Foreskin keratinocyte (primary cell): ENCODE measurements at places on chromosomes 4 and X. TPM values are rescaled to one million over a fixed set of nuclear protein-coding genes. Genes with fewer than 3 reads are reported as not detected.

The KCNIP4 gene
- not detected in 2 replicates for polyA plus RNA-seq

The CCDC160 gene
- not detected in 2 replicates for polyA plus RNA-seq

The CRMP1 gene
- polyA plus RNA-seq, result not detected in 2 replicates

The FAM47A gene
- not detected in 2 replicates for polyA plus RNA-seq

The ALAS2 gene
- not detected in 2 replicates for polyA plus RNA-seq

The SHROOM2 gene
- polyA plus RNA-seq, result 2.5 and 3.2 TPM in 2 replicates

The GLOD5 gene
- not detected in 2 replicates for polyA plus RNA-seq

The GRIPAP1 gene
- polyA plus RNA-seq, result 13.7 and 13.8 TPM in 2 replicates

The TBX22 gene
- polyA plus RNA-seq, result not detected in 2 replicates

The HSFX2 gene
- polyA plus RNA-seq, result 0.12 and 0.54 TPM in 2 replicates

The BLOC1S4 gene
- polyA plus RNA-seq, result 11.5 and 12.4 TPM in 2 replicates

The MAGEA11 gene
- polyA plus RNA-seq, result not detected in 2 replicates

The SASH3 gene
- polyA plus RNA-seq, result not detected in 2 replicates

DNA sequence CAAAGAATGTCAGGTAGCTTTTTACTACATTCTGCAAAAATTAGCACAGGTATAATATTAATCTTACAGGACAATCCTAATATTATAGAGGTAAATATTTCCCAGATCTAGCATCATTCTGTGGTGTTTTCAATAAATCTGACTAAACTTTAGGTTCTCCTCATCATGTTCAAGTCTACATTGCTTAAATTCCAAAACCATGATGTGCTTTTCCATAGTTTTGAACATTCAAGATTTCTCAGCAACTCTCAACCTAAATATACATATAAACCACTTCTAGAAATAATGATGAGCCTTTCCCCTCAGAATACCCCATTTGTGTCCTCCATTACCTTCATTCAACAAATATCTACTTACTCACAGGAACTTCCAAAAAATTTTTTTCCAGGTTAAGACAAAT lies 23.1 kb downstream of the EIF4E start:
- DNase-seq, result no peak

- DNase-seq, result peak; percentile 18
Observed at GRCh38 chrX:26253526-26253925, 37.6 kb downstream of the MAGEB5 start.

- DNase-seq, result peak; percentile 9
Observed at GRCh38 chr4:189090174-189090814, 850.4 kb upstream of the FRG1 start.

GRCh38 chr4:82839624-82840023 lies 41.0 kb upstream of the SCD5 start:
- DNase-seq, result no peak

DNA sequence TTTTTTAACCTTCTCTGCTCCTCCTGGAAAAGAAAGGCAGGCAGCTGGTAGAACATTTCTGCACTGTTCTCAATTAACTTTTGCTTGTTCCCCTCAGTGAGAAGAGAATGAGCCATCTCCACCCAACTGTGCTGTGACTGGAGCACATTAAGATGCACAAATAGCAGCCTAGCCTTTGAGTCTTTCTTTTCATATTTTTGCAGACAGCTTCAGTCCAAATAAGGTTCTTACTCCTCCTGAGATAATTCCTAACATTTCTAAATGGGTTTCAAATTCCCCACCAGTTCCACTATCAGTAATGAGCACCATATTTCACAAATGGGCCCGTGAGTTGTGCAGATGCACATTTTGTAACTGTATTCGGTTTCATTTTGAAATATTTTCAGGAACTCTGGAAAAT lies 118.6 kb downstream of the SPCS3 start:
- no peak for DNase-seq

- peak; percentile 59 for DNase-seq
Observed at GRCh38 chr4:129839687-129840086, 743.7 kb downstream of the C4orf33 start.

DNA sequence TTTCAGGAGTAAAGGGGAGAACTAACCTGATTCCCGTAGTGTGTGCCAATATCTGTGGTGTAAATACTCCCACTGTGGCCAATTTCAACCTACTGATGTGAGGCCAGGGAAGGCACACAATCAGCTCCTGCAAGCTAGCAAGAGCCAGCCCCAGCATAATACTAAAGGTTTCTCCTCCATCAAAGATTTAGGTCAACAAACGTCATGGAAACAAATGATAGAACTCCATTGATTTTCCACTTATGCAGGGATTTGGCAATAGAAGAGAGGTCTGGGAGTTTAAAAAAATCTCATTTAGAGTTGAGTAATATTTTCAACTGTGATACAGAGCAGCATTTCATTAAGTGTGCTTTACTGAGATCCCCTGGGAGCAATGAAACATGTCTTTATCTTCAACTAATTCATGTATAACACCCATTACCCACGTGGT lies 15.8 kb upstream of the VEGFD start:
- DNase-seq, result no peak

GRCh38 chr4:174036576-174036975 lies 246.9 kb downstream of the FBXO8 start:
- DNase-seq, result no peak

GRCh38 chr4:13985837-13986236 lies 358.3 kb upstream of the BOD1L1 start:
- DNase-seq, result no peak

DNA sequence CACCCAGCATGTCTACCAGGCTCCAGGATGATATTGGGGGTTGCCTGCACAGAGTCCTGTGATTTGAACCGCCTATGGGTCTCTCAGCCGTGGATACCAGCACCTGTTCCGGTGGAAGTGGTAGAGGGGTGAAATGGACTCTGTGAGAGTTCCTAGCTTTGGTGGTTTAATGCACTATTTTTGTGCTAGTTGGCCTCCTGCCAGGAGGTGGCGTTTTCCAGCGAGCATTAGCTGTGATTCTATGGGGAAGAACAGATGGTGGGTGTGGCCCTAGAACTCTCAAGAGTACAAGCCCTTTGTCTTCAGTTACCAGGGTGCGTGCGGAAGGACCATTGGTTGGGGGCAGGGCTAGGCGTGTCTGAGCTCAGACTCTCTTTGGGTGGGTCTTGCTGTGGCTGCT lies 316.9 kb upstream of the AMOT start:
- DNase-seq, result no peak

- no peak for DNase-seq
Observed at GRCh38 chr4:189445613-189446012, 495.1 kb upstream of the FRG1 start.

DNA sequence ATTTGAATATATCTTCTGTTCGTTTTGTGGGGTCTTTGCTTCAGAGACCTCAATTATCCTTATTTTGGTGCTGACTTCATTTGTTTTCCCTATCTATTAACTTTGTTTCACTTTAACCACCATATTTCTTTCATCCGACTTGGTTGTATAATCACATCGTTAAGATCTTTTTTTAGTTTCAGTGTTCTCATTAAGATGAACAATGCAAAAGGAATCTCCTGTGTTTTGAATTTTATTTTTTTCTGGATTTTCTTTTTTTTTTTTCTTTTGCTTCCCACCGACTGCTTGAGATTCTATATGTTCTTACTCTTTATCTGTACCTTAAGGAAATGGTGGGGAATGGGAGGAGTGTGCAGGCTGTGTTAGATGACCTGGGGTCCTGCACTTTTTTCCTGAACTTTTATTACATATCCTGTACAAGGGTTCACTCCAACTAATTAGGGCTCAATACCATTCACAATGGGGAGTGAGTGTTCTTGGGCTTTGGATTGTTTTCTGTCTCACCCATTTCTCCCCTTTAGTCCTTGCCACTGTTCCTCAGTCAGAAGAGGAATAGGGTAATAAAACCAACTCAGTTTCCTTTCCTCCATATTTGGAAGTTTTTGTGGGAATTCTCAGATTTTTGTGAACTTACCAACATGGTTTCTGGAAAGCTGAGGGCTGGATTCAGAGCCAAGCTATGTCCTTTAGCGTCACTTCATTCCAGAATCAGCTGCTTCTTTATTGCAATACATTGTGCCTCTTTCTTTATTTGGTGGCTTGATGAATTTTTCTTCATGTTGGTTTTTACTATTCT lies 43.2 kb upstream of the BMPR1B start:
- DNase-seq, result no peak

DNA sequence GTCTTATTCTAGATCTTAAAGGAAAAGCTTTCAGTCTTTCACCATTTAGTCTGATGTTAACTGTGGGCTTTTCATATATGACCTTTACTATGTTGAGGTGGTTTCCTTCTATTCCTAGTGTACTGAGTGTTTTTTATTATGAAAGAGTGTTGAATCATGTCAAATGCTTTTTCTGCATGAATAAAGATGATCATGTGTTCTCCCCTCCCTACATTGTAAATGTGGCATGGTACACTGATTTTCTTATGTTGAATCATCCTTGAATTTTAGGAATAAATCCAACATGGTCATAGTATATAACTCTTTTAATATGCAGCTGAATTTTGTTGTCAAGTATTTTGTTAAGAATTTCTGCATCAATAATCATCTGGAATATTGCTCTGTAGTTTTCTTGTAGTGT lies 4.3 kb downstream of the CLGN start:
- DNase-seq, result no peak

GRCh38 chr4:83510442-83510841 lies 25.5 kb upstream of the GPAT3 start:
- DNase-seq, result no peak

DNA sequence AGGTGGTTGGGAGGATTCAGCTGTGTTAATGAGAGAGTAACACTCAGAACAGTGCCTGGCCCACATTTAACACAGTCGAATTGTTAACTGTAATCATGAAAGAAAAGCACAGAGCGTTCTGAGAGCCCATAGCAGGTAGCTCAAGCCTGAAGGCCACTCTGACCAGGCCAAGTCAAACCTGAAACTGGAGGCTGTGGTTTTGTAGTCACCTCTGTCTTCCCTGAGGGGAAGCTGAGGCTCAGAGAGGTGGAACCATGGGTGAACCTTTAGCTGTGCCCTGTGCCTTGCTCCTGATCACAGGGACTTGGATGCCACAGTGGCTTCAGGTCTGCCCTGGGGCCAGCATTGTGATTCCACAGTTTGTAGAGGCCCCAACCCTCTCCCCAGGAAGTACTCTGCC lies 16.6 kb upstream of the UBA1 start:
- no peak for DNase-seq

DNA sequence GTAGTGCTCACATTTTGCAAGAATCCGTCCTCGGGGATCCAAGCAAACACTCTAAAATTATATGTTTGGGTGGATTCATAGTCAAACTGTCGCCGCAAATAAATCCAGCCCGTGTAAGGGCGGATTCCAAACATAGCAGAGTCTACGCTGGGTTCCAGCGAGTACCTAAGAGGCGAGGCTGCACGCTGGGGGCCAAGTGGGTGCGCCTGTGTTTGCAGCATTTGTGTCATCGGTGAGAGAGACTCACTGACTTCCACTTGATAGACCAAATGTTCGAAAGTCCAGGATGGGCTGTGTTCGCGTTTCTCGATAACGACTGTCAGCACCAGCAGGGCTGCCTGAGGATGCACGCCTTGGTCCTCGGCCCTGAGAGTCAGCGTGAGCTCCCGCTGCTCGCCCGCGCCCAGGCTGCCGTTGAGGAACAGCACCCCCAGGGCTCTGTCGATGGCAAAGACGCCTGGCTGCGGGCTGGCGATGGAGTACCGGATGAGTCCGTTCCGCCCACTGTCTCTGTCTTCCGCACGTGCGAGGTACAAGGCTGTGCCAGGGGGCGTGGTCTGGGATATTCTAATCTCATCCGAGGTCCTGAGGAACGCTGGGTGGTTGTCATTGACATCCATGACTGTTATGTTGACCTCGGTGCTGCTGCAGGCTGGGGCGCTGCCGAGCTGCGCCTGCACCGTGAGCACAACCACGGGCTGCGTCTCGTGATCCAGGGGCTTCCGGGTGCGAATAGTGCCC lies 158.7 kb downstream of the DCHS2 start:
- peak; percentile 6 for DNase-seq

GRCh38 chrX:145881175-145881995 lies 63.8 kb downstream of the SLITRK2 start:
- DNase-seq, result no peak

DNA sequence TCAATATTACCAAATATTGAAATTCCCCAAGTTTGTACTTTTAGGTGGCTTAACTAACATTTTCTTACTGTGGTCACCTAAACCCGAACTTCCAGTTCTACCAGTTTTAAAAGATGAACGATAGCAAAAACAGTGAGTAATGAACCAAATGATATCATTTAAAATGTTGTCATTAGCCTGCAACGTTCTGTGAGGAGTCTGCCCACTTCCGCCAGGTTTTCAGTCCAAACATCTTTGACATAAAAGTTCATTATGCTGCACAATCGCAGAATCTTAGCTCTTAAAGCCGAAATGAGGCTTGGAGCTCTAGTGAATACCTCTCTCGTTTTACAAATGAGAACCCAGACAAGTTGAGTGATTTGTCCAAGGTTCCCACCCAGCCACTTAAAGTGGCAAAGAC lies 762 bp downstream of the PIGA start:
- peak; percentile 65 for DNase-seq

- no peak for DNase-seq
Observed at GRCh38 chr4:139736274-139736660, 70.6 kb downstream of the MGST2 start.

DNA sequence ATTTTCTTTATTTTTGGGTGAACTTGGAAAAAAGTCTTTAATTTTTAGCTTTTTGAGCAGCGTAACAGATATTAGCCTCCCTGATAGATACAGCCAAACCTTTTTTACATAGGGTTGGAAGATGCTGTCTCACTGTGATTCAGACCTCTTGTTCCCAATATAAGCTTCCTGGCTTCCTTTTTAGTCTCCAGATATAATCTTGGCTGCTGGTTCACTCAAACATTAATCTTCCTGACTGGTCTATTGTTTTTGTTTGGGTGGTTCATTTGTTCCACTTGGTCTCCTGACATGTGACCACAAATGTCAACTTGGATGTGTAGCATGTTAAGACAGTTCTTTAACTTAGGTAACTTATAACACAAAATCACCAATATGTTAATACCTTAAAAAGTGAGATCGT lies 23.0 kb downstream of the RPA4 start:
- DNase-seq, result peak; percentile 11

GRCh38 chr4:77127215-77127614 lies 29.8 kb upstream of the CCNG2 start:
- no peak for DNase-seq

DNA sequence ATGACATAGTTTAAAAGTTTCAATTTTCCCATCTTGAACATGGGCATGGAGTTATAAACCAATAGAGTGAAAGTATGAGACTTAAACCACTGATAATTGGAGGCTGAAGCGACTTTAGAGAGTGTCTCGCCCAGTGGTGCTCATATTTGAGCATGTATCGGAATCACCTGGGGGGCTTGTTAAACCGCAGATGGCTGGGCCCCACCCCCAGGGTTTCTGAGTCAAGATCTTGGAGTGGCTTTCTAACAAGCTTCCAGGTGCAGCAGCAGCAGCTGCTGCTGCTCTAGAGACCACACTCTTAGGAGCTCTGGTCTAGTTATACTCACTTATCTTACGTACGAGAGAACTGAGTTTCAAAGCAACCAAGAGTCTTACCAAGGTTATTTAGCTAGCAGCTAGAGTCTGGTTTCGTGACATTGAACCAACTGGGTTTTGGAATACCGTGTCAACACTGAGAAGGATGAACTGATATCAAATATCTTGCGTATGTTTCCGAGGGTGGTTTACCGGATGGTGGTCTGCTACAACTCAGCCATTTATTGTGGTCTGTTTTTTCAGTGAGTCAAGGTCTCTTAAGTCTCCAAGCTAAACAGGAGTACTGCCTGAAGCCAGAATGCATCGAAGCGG lies 5.9 kb downstream of the PHEX start:
- DNase-seq, result no peak

- DNase-seq, result no peak
Observed at GRCh38 chr4:96154676-96155075, 314.8 kb downstream of the PDHA2 start.
